ENCODE measurements at places on chromosomes 7 and 10.
A peak's percentile ranks its signal among the peaks of the same experiment; 100 is the strongest.

DNA sequence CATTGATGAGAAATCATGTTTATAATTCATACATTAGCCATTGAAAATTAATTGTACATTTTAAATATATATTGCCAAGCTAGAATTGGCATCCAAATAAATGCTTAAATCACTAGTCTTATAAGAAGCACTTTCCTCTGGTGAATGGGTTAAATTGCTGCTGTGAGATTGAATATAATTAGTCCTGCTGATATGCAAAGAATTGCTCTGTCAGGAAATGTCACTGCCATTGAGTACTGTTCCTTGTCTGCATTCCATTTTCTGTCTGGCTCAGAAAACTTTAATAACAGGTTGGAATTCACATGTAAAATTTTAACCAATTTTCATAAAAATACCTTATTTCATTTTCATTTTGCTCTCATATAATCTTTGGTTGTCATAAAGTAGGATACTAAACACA, 589.1 kb downstream of the MAGI2 start:
- DNase-seq, result no peak

- no peak for DNase-seq
Measured at GRCh38 chr10:37639200-37639599, 218.2 kb downstream of the ZNF248 start.

DNA sequence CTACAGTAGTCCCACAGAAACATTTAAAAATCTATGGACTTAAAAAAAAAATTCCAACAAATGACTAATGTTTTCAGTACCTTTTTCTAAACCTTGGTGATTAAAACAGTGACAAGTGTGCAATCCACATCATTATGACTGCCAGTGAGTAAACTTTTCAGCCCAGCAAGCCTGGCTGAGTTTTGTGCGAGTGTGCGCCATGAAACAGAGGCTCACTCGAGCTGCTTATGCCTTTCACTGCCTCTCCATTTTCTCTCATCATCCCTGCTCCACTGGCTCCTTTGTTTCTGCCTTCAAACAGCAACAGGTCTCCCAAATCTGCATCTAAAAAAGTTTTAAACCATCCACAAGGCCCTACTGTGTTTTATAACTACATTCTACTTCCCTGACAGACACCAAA, 105.8 kb downstream of the USP6NL start:
- no peak for DNase-seq

GRCh38 chr10:3104251-3104918, 37.0 kb downstream of the PFKP start:
- DNase-seq, result no peak

- no peak for DNase-seq
Measured at GRCh38 chr7:90869335-90869734, 273.2 kb downstream of the CDK14 start.

- no peak for DNase-seq
Measured at GRCh38 chr7:85457911-85458310, 271.1 kb upstream of the SEMA3D start.

GRCh38 chr10:124252097-124252715, 158.8 kb upstream of the CHST15 start:
- no peak for DNase-seq

- peak; percentile 33 for DNase-seq
Measured at GRCh38 chr10:110409926-110410325, 87.8 kb upstream of the DUSP5 start.

DNA sequence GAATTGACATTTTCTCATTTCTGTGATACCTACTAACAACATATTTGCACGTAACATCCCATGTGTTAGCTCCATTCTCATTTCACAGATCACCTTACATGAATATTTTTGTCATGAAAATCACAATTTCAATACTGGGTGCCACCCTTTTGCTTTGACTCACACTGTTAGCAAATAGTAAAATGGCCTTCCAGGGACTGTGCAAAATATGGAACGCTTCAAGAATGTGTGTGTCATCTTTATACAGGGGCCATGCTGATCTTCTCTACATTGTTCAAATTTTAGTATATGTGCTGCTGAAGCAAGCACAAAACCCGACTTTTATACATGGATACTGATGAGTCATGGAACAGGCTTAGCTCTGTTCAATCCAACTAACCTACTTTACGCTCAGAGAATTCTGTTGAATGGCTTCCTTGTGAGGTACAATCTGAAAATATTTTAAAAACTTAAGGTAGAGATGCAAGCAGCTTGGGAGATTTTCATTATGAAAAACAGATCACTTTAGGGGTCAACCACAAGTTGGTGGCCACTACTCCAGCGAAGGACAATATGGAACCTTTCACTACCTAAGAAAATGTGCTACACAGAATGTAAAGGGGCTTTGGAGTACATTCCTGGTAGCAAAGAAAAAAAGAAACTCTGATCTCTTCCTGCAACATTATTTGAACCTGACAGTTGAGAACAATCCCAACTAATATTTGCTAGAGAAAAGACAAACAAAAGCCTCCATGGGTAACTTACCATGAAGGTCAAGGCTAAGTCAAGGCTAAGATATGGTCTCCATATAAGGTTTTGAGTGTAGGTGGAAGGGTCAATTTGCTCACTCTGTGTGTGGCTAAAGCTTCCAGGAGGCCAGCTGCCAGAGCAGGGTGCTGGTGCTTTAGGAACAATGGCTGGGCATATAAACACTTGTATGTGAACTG, 11.9 kb downstream of the ANKRD26 start:
- DNase-seq, result no peak

GRCh38 chr10:126090911-126091728, 194.8 kb downstream of the FANK1 start:
- peak; percentile 97 for DNase-seq

- no peak for DNase-seq
Measured at GRCh38 chr10:95474228-95475002, 86.8 kb downstream of the SORBS1 start.

DNA sequence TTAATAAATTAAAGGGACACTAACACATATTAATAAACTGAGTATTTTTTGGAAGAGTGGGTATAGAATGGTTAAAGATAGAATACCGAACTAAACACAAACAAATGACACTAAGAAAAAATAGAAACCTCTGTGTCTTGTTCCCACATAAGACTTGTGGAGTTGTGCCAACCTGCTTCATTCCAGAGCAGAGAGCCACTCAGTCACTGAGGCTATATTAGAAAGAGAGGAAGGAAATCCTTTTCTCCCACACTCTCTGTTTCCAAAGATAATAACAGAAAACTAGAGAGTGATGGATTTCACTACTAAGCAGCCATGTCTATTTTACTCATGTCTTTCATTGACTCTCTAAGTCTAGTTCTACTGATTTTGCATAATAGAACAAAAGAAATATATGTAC, 26.0 kb downstream of the CTNNA3 start:
- DNase-seq, result no peak

- DNase-seq, result no peak
Measured at GRCh38 chr7:106566196-106566595, 94.8 kb downstream of the CCDC71L start.

GRCh38 chr10:31099664-31100063, 68.0 kb upstream of the ZNF438 start:
- DNase-seq, result peak; percentile 61

DNA sequence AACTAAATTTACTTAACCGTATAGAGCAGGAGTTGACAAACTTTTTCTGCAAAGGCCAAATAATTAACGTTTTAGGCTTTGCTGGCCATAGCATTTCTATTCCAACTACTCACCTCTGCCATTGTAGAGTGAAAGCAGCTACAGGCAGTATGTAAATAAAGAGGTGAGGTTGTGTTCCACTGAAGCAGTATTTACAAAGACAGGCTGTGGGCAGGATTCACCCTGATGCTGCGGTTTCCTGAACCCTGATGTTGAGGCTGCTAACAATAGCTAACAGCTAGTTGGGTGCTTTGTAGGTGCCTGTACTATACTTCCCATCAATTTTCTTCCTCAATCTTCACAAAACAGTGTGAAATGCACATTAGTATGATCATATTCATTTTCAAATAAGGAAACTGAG, 47.0 kb upstream of the LAMB1 start:
- DNase-seq, result no peak

GRCh38 chr7:118153551-118154177, 30.3 kb upstream of the LSM8 start:
- peak; percentile 42 for DNase-seq

GRCh38 chr7:158270856-158271413, 316.7 kb downstream of the PTPRN2 start:
- no peak for DNase-seq

DNA sequence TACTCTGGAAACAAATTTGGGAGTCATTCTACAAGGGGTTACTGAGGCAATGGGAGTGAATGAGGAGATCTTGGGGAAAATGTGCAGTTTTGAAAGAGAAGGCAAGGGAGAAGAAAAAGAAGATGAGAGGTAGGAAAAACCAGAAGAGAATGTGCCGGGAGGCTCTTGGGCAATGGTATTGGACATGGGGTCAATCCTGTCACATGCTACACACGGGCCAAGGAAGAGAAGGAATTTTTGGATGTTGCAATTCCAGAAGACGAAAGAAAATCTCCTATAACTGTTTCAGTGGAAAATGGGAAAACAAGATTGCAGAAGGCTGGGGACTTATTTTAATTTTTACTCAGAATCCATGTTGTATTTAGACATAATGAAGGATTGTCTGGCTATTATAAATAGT, 615.0 kb downstream of the PHTF2 start:
- DNase-seq, result no peak

GRCh38 chr10:125627646-125628045, 55.3 kb downstream of the TEX36 start:
- no peak for DNase-seq

DNA sequence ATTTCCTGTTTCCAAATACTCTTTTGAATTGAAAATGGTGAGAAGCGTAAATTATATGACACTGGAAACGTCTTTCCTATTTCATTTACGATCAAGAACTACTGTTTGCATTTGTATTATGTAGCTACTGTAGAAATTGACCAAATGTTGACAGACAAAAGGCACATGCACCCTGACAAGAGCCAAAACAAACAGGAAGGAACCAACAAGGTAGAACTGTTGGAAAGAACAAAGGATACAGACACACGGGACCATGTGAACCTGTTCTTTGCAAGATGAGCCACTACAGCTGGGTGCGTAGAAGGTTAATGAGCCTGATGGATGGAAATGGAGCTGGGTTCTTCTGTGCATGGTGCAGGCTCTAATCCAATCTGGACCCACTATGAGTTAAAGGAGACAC, 48.4 kb upstream of the FZD8 start:
- DNase-seq, result no peak

GRCh38 chr10:32000937-32001336, 55.3 kb downstream of the KIF5B start:
- peak; percentile 51 for DNase-seq

DNA sequence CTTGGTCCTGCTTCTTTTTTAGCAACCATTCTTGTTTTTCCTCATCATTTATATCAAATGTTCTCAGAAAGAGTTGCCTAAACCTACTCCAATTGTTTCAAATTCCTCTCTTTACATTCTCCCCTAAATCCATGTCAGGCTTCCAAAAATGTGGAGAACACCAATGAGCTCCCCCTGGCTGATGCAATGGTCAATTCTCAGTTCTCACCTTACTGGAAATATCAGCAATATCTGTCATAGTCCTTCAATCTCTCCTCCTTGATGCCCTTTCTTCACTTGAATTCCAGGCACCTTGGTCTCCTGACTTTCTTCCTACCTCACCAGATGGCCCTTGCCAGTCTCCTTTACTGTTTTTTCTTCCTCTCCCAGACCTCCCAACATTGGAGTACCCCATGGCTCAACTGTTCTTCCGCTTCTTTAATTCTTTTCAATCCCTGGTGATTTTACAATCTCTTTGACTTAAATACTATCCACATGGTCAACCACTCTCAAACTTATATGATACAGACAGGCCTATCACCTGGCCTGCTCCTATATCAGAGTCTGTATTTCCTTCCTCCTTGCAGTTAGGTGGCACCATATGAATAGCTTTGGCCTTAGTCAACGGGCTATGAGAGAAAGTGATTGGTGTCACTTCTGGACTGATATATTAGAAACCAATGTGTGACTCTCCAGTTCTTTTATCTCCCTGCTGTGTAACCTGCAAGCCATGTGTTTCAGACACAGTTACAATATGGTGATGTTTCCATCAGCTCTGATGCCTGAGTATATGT, 47.4 kb upstream of the CAV2 start:
- no peak for DNase-seq

- DNase-seq, result no peak
Measured at GRCh38 chr10:100229819-100230422, 525 bp upstream of the CHUK start.

DNA sequence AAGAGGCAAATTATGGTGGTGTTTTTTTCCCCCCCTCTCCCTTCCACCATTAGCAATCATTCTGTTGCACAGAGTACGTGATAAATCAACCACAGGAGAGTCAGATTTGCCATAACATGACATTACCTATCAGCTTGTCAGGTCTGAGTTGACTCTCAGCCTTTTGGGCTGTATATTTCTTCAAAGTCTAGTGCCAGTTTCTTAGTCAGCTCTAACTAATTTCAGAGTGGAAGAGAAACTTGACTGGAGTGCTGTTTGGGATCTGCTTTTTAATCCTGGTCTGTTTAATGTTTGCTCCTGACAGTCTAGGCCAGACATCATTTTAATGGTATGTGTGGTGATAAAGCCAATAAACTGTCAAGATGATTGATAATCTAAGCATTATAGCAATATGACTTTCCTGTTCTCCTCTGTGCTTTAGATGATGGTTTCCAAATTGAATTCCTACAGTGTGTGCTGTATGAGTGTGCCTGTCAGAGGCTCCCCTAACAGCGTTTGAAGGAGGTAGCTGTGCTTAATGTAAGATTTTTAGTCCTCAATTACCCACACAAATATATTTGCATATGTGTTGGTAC, 76.9 kb downstream of the LRMDA start:
- peak; percentile 6 for DNase-seq

DNA sequence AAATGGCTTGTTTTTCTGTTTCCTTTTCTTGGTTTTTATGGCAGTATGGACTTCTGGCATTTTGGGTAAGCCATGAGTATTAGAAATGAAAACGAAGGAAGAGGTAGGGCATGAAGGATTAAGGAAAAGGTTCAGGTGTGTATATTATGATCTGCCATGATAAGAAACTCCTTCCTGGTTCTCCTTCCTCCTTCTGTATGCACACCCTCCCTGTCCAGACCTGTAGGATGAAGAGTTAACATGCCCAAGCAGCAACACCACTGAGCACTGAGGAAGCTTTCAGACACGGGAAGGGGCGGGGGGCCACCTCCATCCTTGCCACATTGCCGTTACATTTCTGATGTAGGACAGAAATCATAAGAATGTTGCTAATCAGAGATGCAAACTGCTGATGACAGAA, 361.0 kb upstream of the ZMIZ1 start:
- DNase-seq, result no peak

GRCh38 chr10:127997937-127998336, 91.0 kb downstream of the PTPRE start:
- DNase-seq, result no peak

DNA sequence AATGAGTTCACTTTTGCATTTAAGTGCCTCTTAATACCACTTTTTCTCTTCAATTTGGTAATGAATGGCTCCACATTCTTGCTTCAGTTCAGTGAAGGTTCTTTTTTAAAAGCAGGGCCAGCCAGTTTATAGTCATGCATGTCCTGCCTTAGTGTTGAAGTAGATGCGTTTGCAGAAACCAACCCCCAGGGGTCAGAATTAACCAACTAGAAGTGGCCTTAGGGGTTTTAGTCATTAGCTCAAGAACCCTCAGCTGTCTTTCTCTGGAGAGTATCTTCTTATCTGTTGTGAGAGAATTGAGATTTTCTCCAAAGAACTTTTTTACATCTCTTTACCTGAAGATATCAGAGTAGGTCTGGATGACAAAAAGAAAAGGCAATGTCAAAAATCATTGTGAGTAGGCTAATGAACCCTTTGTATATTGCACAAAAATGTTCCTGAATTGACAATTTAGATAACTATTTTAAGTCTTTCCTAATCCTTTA, 82.2 kb downstream of the PIK3CG start:
- DNase-seq, result peak; percentile 82

GRCh38 chr10:6201516-6201975, 1.2 kb upstream of the PFKFB3 start:
- peak; percentile 75 for DNase-seq
